Colonic mucosa (tissue), 4 donors: ENCODE measurements at places on chromosomes 2 and 18. TPM values are rescaled to one million over a fixed set of nuclear protein-coding genes. Genes with fewer than 3 reads are reported as not detected.

LYG2 gene
- total RNA-seq, result not detected

FBLN7 gene
- 0.66 TPM for total RNA-seq

DNA sequence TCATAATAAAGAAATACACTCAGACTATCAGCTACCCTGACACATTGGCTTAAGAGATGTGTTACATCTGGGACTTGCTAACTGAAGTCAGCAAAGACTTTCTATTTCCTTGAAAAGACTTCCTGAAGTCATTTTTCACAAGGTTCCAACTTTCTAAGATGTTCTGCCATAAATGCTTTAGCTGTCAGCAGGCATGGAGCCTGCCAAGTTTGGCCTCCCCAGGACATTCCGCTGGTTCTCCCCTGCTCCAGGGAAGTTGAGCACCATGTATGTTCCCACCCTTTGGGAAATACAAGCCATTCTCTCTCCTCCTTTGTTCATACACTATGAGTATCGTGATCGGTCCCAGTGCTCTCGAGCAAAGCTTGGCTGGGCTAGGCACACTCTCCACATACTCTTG is 202.7 kb upstream of the CCDC68 start:
- H3K36me3 ChIP-seq, result no peaks in the 10 kb centered on the region
- no peaks in the 10 kb centered on the region for H3K4me1 ChIP-seq
- H3K27ac ChIP-seq, result no peak overlapping the region
- no peak for DNase-seq

- no peaks in the 10 kb centered on the region for H3K36me3 ChIP-seq
- peaks cover 17% of the 10 kb centered on the region for H3K4me1 ChIP-seq
- no peak for DNase-seq
- no peak overlapping the region for H3K4me3 ChIP-seq
Measured at GRCh38 chr2:240988146-240988545, 10.3 kb upstream of the SNED1 start.

DNA sequence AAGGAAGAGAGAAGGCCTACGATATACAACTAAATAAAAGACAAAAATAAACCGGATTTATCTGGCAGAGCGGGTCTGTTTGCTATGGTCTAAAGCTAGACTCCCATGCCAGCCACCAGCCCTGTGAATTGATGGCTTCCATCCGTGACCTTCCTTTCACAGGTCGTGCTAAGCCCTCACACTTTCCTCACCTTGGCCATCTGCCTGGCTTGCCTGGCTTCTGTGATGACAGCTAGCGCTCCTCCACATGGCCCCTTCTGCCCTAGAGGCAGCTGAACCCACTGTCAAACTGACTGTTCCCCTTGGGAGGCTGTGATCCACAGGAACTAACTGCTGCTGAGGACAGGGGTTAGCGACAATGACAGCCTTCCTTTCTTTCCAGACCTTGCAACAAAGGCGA is 32.5 kb downstream of the GAREM1 start:
- DNase-seq, result no peak
- H3K4me1 ChIP-seq, result no peaks in the 10 kb centered on the region
- H3K4me3 ChIP-seq, result no peak overlapping the region
- H3K27me3 ChIP-seq, result no peaks in the 10 kb centered on the region

- no peak overlapping the region for H3K4me3 ChIP-seq
- no peak for DNase-seq
- H3K27me3 ChIP-seq, result no peaks in the 10 kb centered on the region
- H3K27ac ChIP-seq, result no peak overlapping the region
- H3K36me3 ChIP-seq, result no peaks in the 10 kb centered on the region
- no peaks in the 10 kb centered on the region for H3K4me1 ChIP-seq
Measured at GRCh38 chr2:16584084-16584483, 81.5 kb downstream of the CYRIA start.

GRCh38 chr18:75880925-75881504 is 453.5 kb upstream of the SMIM21 start:
- no peaks in the 10 kb centered on the region for H3K4me1 ChIP-seq
- H3K4me3 ChIP-seq, result no peak overlapping the region
- no peaks in the 10 kb centered on the region for H3K27me3 ChIP-seq
- H3K36me3 ChIP-seq, result no peaks in the 10 kb centered on the region
- H3K27ac ChIP-seq, result no peak overlapping the region

DNA sequence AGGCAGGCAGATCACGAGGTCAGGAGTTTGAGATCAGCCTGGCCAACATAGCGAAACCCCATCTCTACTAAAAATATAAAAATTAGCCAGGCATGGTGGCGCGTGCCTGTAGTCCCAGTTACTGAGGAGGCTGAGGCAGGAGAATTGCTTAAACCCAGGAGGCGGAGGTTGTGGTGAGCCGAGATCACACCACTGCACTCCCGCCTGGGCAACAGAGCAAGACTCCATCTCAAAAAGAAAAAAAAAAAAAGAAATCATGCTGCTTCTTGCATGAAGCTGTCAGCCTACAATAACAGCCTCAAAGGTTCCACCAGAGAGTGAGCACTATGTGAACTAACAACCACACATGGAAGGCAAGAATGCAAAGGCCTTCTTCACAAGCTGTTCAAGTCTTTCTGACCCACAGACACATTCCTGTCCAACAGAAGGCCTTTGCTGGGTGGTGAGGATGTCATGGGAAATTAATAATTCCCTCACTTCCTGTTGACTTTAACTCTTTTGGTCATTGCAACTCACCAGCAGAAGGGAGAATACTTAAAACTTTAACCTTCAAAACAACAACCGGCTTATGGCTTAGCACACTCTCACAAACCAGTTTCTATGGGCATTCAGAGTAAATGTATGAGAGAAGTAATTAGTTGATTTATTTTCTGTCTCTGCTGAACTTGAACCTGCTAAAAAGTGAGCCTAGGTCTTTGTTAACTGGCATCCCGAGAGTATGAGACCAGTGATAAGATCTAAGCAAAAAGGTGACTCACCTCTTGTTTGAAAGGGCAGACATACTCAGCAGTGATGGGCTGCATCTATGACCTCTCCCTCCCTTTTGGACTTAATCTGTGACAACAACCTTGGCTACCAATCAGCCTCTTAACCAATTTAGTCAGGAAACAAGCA is 11.8 kb downstream of the PLEKHM3 start:
- H3K4me3 ChIP-seq, result no peak overlapping the region
- no peaks in the 10 kb centered on the region for H3K4me1 ChIP-seq
- no peaks in the 10 kb centered on the region for H3K36me3 ChIP-seq
- no peaks in the 10 kb centered on the region for H3K27me3 ChIP-seq

GRCh38 chr18:68275616-68276015 is 439.3 kb downstream of the TMX3 start:
- no peaks in the 10 kb centered on the region for H3K36me3 ChIP-seq
- no peaks in the 10 kb centered on the region for H3K4me1 ChIP-seq
- no peaks in the 10 kb centered on the region for H3K27me3 ChIP-seq
- no peak for DNase-seq
- H3K4me3 ChIP-seq, result no peak overlapping the region

DNA sequence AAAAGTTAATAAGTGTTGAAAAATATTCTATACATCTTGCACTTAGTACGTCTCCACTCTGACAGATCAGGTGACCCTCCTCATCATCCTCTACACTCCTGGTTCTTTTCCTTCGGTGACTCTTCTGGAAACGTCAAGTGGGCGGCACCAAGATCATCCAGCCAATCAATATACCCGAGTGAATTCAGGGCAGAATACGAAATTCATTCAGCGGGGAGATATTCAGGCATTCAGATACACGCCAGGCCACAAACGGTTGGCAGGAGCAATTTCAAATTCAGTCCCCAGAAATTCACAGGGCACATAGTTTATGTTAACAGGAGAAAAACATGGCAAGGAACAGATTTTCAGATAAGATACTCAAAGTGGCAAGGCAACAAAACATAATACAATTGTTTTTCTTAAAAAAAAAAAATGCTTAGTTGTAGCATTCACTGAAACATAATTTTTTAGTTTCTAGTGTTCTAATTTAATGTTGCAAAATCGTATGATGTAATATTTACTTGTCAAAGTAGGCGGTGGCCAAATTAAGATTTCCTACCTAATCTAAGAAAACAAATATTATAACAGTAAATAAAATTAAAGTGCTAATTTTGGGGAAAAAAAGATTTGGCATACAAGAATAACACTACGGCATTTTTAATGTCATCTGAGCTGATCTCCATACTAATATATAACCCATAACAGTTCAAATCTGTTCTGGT is 4.2 kb downstream of the CLK1 start:
- no peak overlapping the region for H3K27ac ChIP-seq
- DNase-seq, result no peak
- peaks cover 11% of the 10 kb centered on the region for H3K4me1 ChIP-seq
- H3K4me3 ChIP-seq, result peak overlapping the region; percentile 96
